CD8-positive, alpha-beta T cell (primary cell): ENCODE measurements at places on chromosomes 4 and X.

- DNase-seq, result no peak
Observed at GRCh38 chr4:51851937-51852290, 9.0 kb downstream of the DCUN1D4 start.

DNA sequence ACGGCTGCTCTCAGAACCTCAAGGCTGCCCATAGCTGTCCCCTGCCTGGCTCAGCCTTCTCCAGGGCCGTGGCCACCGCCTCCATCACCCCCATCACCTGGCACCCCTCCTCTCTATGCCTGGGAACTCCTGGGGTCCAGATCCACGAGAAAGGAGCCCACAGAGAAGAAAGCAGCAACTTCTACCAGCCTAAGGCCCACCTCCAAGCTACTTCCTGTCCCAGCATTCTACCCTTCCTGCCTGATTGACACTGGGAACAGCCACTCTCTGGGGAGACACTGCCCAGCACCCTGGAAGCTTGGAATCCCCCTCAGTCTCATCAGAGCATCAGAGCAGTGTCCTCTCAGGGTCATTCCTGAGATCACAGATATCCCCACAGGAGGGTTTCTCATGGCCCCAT, 36.9 kb upstream of the PROM1 start:
- no peak for DNase-seq

DNA sequence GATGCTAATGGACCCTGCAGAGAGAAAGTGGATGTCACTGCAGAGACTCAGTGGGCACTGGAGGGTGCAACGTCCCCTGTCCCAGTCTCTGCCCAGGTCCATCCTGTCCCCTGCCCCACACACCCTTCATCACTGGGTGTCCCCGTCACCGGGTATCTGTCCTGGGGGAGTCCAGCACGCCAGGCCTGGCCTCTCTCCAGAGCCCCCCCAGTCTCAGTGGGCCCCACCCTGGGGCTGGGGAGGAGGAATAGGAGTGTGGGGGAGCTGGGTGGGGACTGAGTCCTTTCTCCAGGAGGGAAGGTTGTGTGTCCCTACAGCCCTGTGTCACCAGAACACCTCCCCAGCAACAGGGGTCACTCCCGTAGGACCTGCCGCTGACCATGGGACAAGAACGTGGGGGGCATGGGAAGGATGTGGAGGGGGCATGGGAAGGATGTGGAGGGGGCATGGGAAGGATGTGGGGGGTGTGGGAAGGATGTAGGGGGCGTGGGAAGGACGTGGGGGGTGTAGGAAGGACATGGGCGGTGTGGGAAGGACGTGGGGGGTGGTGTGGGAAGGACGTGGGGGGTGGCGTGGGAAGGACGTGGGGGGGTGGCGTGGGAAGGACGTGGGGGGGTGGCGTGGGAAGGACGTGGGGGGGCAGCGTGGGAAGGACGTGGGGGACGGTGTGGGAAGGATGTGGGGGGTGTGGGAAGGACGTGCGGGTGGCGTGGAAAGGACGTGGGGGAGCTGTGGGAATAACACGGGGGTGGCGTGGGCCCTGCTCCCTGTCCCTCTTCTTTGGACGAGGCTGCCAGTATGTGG, 21.0 kb upstream of the SPON2 start:
- peak; percentile 4 for DNase-seq

GRCh38 chr4:6938647-6939271, 29.1 kb downstream of the TBC1D14 start:
- DNase-seq, result no peak

- DNase-seq, result no peak
Observed at GRCh38 chrX:25049357-25049756, 33.6 kb upstream of the ARX start.

DNA sequence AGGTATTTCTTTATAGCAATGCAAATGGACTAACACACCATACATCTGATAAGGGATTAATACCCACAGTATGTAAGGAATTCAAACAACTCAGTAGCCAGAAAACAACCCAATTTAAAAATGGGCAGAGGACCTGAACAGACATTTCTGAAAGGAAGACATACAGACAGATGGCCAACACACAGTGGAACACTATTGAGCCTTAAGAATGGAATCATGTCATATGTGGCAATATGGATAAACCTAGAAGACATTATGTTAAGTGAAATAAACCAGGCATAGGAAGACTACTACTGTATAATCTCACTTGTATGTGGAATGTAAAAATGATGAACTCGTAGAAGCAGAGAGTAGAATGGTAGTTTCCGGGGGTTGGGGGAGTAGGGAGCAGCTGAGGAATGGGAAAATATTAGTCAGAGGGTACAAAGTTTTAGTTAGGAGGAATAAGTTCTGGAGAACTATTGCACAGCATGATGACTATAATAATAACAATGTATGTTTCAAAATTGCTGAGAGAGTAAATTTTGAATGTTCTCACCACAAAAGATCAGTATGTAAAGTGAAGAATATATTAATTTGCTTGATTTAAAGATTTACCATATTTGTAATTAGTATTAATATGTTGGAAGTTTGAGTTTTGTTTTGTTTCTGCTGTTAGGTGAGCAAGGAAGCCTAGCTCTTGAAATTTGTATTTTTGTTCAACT, 25.2 kb downstream of the WDR44 start:
- no peak for DNase-seq
